Bladder microvascular endothelial cell (primary cell): ENCODE measurements at places on chromosomes 5 and 9. TPM values are rescaled to one million over a fixed set of nuclear protein-coding genes. Genes with fewer than 3 reads are reported as not detected.

FCN2 gene
- not detected in 2 replicates for total RNA-seq

QRFP gene
- total RNA-seq: not detected in 2 replicates

ADCY2 gene
- not detected in 2 replicates for total RNA-seq

DCAF12 gene
- total RNA-seq: 9.7 and 17.9 TPM in 2 replicates

TRIM7 gene
- 2.0 and 8.6 TPM in 2 replicates for total RNA-seq

PLAC8L1 gene
- total RNA-seq: not detected in 2 replicates

PGM5 gene
- 2.6 and 108 TPM in 2 replicates for total RNA-seq

C6 gene
- not detected in 2 replicates for total RNA-seq

PCDHB9 gene
- 0.16 and 0.31 TPM in 2 replicates for total RNA-seq

KIF27 gene
- total RNA-seq: 1.5 and 5.2 TPM in 2 replicates

UBE2QL1 gene
- 0.19 TPM in 1 of 2 replicates, not detected in the other for total RNA-seq

PCDHGA12 gene
- total RNA-seq: 1.8 and 6.2 TPM in 2 replicates

TYRP1 gene
- total RNA-seq: under 0.01 and 1.4 TPM in 2 replicates

SHLD3 gene
- 3.1 and 5.7 TPM in 2 replicates for total RNA-seq
